ENCODE measurements at places on chromosomes 2 and 18.
A peak's percentile ranks its signal among the peaks of the same experiment; 100 is the strongest.

GRCh38 chr2:40820319-40820718 lies 368.4 kb upstream of the SLC8A1 start:
- no peak for DNase-seq

GRCh38 chr2:85400023-85400422 lies 10.1 kb downstream of the CAPG start:
- no peak for DNase-seq

GRCh38 chr2:140797718-140798117 lies 1333.1 kb downstream of the LRP1B start:
- no peak for DNase-seq

- no peak for DNase-seq
Measured at GRCh38 chr2:239826376-239826775, 198.8 kb downstream of the NDUFA10 start.

- no peak for DNase-seq
Measured at GRCh38 chr2:9416267-9416961, 6.9 kb downstream of the ITGB1BP1 start.

GRCh38 chr2:113799375-113799774 lies 42.9 kb upstream of the SLC35F5 start:
- DNase-seq = no peak

DNA sequence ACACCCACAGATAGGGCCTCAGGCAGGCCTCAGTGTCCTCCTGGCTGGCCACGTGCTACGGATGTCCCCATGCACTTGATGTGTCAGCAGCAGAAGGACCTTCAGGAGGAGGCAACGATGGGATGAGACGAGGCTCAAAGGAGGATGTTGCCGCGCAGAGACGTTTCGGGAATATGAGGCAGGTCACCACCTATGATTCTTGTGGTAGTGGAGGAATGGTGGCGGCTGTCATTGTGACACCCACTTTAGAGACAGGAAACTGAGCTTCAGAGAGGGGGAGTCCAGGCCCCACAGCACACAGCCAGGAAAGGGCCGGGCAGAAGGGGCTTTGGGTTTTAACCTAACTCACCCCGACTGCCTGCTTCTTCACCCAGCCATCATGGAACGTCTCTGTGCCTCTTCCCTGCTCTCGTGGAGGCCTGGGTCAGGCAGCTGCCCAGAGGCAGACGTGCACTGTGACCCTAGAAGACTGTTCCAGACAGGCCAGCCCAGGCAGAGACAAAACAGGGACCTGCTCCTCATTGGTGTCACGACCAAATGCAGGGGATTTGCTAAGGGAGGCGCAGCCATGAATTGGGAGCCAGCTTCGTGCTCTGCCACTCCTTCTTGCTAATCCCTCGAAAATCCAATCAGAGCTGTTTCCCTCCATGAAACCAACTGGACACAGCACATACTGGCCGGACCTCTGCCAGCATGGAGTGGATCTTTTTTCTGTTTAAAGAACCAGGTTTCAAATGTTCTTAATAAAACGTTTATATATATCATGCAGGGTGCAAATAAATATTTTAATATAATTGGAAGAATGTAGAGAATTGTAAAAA lies 169.2 kb downstream of the ASB1 start:
- DNase-seq = no peak

DNA sequence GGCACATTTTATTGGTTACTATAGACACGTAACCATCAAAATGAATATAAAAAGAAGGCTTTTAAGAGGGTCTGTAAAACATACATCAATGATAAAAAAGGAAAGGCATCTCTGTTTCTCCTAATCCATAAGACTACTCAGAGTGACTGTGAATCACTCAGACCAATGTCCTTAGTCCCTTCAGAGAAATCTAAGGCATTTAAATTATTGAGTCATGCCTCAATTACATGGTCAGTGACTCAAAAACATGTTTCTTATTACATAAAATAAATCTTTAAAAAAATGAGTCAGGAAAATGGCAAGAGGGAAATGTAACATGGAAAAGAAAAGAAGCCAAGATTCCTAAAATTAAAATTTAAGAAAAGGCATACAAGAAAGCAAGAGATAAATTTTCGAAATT lies 146.6 kb downstream of the ERBB4 start:
- no peak for DNase-seq

GRCh38 chr18:79329786-79330185 lies 65.9 kb upstream of the NFATC1 start:
- DNase-seq = no peak

DNA sequence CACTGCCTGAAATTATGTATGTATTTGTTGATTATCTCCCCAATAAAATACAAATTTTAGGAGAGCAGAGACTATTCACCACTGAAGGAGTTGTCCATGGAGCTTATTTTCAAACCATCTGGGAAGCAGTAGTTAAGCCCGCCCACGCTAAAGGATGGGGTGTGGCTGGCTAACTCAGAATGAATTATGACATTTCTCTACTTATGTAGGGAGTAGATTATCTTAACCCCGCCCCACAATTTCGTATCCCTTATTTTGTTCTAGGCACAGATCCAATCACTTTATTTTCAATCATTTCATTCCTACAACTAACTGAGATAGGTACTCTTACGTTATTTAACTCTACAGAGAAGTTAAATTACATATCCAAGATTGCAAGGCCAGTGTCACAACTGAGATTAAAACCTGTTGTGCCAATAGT lies 1.4 kb upstream of the LAPTM4A start:
- DNase-seq = peak; percentile 48

DNA sequence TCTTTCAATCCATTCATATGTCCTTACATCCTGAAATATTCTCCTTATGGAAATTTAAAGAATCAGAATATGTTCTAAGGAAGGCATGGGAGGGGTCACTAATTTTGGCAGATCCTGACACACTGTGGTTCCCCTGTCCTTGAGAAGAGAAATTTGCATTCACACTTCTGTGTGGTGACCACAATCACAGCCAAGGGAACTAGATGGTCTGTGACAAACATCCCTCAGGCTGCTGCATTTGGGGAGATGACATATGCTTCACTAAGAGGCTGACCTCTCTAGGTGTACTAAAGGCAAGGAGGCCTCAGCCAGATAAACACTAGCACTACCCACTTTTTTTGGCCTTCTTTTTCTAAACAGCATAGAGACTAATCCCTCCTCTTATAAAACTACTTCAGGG lies 129.6 kb downstream of the MREG start:
- no peak for DNase-seq

DNA sequence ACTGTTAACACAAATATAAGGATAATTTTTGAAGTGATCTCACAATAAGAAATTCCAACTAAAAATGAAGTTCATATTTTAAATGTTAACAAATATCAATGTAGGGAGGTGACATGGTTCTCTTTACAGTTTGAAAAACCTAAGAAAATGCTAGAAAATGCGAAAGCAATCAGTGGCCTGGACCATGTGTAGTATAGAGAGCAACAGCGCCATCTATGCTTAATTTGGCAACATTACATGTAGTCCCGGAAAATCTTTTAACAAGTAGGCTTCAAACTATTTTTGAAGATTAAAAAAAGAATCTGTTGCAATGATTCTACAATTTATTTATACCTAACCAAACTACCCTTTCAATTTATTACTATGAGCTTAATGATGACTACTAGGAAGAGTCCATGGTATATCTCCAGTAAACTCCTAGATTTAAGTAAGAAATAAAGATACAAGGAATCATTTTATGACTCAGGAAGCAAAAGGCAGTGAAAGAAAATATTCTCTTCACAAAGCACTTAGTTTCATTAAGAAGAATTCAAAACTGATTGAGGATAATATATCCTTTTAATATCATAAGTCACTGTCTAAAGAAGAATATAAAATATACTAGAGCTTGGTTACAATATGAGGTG lies 33.3 kb downstream of the NDUFA10 start:
- DNase-seq = no peak

Measured in pancreas (tissue), 10 donors.